ENCODE measurements at places on chromosomes 5 and 9.

- DNase-seq, result no peak
These were observed 609.5 kb upstream of the NUDT12 start for GRCh38 chr5:104171958-104172690.

GRCh38 chr5:55657443-55657842 is 54.7 kb downstream of the SLC38A9 start:
- DNase-seq, result no peak

DNA sequence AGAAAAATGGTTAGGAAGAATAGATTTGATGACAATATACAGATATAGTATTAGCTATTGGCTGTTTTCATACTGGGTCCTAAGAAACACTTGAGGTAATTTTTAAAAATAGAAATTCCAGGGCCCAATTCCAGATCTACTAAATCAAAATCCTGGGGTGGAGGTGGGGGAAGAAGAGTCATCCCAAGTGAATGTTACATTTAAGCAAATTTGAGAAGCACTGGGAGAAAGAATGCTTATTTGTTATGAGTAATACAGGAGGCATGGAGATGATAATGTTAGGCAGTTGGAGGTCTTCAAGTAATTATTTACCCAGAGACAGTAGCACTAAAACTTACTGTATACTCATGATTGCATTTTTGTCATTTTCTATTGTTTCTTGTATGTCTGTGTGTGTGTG is 93.0 kb upstream of the DAB2 start:
- DNase-seq, result no peak

DNA sequence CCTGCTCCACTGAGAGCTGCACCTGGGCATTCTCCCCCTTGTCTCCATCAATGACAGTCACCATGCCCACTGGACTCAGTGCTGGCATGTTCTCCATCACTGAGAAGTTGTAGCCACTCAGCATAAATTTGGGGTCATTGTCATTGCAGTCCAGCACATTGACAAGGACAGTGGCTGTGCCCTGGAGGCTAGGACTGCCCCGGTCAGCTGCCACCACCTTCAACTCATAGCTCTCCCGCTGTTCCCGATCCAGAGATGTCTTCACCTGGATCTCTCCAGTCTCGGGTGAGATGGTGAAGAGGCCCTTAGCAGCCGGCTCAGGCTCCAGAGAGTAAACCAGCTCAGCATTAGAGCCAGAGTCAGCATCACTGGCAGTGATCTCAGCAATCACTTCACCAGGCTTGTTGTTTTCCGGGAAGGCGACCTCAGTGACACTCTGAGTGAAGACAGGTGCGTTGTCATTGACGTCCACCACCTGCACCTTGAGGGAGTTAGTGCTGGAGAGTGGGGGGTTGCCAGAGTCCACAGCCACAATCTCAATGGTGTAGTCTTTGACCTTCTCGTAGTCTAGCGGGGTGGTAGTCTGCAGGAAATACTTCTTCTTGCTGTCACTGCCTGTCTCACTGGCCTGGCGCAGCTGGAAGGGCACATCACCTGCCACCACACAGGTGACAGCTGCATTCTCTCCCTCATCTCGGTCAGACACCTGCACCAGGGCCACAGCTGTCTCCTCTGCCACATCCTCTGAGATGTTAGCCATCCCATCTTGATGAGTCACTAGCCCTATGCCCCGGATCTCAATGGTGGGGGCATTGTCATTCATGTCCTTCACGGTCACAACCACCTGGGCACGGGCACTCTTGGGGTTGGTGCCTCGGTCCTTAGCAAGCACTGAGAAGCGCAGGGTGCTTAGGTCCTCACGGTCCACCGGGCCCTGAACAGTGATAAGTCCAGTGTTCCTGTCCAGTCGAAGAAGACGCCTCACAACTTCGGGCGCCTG is 13.5 kb downstream of the PCDH1 start:
- DNase-seq, result no peak

- DNase-seq, result no peak
These were observed 11.3 kb downstream of the PRLR start for GRCh38 chr5:35218981-35219380.

DNA sequence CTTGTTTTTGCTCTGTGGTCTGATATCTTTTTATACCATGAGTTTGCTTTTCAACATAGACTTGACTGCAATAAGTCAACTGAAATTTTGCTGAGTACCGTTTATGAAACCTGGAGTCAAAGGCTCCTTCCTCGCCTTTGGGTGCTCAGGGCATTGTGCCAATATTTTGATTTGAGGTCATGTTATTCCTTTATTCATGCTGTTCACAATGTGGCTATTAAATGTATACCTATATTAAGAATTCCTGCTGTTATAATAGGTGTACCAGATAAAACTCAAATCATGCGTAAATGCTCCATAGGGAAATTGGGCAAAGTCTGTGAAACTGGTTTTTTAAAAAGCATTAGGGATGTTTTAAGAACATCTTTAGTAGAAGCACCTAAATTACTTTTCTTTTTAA is 334.0 kb upstream of the NUDT12 start:
- no peak for DNase-seq

- DNase-seq, result no peak
These were observed 40.3 kb downstream of the KIAA1958 start for GRCh38 chr9:112526973-112527372.

DNA sequence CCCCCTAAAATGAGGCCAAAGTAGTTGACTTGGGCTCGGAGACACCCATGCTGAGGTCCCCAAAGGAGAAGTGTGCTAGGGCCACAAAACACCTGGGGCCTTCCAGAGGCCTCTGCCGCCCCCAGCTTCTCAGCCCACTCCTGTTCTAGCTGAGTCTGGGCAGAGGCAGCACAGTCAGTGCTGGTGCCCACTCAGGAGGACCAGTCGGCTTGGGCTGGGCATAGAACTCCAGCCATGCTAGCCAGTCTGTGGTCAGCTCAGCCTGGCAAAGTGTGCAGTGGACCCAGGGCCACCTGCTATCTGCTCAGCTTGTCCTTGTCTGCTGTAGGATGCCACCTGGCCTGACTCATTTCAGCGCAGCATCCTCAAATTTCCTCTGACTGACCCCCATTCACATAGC is 254.6 kb downstream of the FSTL4 start:
- no peak for DNase-seq

DNA sequence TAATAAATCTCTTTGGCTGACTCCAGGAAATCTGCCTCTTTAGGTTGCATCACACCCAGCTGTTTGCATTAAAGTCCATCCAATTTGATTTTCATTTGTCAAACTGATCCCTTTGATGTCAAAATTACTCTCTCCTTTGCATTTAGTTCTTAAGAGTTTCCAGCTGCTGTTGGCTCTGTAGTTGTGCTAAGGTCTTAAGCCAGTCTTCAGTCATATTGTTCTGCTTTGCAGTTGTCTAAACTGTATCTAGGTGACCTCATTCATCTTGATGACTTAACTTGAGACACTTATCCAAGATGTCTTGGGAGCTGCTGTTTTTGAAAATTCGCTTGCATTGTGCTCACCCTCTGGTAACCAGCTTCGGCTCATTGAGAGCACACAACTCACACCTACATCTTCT is 386.9 kb upstream of the TLE4 start:
- no peak for DNase-seq

DNA sequence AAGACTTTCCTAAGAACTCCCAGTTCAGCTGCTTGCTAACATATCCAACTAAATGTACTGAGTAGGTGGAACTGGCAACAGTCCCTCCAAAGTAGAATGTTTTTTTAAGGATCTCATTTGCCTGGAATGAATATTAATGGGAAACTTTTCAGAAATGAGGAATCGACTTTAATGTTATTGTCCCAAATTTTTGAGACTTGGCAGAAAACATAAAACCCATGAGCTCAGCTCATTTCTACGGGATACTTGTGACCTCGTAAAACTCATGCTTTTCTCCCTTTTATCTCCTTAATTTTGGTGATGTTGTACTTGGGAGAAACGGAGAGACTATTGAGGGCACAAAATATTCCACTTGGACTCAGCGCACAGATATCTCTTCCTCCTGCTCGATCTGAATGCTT is 296.8 kb downstream of the EBF1 start:
- no peak for DNase-seq

- DNase-seq, result no peak
These were observed 95.4 kb upstream of the DAB2 start for GRCh38 chr5:39520232-39520572.

- no peak for DNase-seq
These were observed 110.2 kb upstream of the EGFLAM start for GRCh38 chr5:38148021-38148625.

DNA sequence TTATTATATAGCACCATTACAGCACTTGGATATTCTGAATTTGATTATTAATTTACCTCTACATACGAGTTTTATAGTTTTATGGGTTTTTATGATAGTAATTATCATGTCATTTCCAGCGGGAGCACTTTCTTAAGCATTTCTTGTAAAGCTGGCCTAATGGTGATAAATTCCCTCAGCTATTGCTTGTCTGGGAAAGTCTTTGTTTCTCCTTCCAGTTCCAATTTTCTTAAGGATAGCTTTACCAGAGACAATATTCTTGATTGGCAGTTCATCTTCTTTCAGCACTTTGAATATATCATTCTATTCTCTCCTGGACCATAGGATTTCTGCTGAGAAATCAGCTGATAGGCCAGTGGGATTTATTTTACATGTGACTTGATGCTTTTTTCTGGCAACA is 505.4 kb downstream of the TMEM232 start:
- no peak for DNase-seq

DNA sequence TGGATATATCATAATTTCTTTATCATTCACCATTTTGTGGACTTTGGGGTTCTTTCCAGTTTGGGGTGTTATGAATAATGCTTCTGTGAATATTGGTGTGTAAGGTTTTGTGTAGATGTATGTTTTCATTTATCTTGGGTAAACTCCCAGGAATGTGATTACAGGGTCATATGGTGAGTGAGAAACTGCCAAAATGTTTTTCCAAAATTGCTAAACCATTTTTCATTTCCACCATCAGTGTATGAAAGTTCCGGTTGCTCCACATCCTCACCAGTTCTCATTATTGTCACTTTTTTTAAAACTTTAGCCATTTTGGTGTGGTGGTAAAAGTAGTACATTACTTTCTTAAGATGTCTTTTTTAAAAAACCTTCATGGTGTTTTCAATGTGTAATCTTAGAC is 152.9 kb downstream of the NIPBL start:
- peak; percentile 4 for DNase-seq

DNA sequence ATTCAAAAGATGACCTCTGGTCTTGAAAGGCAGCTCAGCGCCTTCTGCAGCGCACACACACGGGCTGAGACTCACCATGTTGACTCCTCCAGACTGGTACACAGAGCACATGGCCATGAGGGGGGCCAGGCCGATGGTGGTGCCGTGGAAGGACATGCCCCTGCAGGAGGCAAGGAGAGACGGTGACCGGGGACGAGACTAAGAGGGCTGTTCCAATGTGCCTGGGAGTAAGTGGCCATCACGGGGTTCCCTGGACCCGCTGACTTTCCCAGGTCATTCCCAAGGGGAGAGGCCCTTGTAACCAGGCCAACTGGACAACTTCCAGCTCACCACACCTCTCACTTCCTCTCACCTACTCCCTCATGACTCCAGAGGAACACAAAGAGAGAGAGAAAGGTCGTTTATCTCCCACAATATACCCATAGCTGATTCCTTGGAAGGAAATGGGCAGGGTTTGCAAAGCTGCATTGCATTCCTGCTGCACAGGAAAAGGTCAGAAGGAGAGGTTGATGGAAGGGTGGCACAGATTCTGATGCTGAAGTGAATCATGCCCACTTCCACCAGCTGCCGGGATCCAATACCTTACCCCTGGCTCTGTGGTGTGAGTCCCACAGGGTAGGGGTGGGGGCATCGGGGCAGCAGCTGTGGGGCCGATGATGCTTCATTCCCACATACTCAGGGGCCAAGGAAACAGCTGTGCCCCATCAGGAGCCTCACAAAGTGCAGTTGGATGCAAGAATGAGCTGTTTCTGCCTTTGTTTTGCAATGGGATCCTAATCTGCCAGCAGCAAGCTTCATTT is 47.2 kb downstream of the NIPAL4 start:
- DNase-seq, result no peak

- peak; percentile 78 for DNase-seq
These were observed 235.0 kb downstream of the GOLPH3 start for GRCh38 chr5:31939151-31939550.

DNA sequence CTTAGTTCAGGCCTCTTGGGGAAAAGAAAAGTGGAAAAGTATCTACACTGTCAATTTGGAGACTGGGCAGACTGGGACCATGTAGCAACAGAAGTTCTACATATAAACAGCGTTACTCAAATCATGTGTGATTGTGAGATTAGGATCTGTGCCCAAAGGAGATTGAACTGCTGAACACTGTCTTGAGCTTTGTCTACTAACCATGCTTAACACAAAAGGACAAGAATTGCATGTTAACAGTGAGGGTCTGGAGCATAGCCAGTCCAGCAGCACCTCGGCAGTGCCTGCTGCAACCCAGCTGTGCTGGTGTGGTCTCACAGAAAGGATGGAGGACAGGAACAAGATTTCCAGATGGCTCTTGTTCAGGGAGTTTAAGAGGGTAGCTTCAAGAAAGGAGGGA is 5.7 kb downstream of the PAM start:
- DNase-seq, result no peak

GRCh38 chr5:33679791-33680190 is 212.0 kb downstream of the ADAMTS12 start:
- no peak for DNase-seq

GRCh38 chr5:140040358-140040757 is 2.7 kb downstream of the NRG2 start:
- no peak for DNase-seq

DNA sequence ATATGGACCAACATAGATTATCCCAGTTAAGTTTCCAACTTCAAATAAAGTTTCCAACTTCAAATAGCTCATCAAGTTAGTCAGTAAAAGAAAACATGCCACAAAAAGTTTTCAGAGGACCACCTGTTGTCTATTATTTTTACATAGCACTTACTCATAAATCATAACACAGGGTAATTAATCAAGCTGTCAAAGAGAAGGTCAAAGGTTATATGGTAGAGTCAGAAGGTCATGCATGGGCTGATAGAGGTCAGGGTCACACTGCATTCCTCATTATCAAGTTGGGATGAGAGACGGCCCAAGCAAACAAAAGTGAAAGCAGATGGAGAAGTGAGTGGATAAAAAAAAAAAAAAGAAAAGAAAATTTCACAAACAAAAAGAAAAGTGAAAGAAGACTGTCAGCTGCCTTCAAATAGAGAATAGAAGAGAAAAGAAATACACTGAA is 145.5 kb upstream of the POU5F2 start:
- peak; percentile 10 for DNase-seq

- no peak for DNase-seq
These were observed 861 bp downstream of the NTRK2 start for GRCh38 chr9:84670138-84671041.

DNA sequence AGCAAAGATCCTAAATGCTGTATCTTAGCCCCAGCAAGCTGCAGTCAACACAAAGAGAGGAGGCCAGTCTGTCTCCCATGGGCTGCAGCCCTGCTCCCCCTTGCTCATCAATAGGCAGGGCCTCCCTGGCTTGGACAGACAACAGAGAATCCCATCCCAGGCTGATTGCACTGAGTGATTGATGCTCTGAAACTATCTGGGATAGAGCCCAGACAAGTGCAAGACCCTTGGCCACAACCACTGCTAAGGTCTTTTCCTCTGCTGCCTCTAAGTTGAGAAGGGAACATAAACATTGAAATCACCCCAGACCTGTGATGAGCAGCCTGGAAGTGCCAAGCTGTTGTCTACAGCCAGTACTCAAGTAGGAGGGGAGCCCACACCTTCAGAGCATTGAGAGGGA is 661.0 kb upstream of the CDH18 start:
- DNase-seq, result no peak

Measured in inflammatory macrophage treated with lipopolysaccharide for 1 hour (primary cell).